ENCODE measurements at places on chromosomes 12 and 14.

DNA sequence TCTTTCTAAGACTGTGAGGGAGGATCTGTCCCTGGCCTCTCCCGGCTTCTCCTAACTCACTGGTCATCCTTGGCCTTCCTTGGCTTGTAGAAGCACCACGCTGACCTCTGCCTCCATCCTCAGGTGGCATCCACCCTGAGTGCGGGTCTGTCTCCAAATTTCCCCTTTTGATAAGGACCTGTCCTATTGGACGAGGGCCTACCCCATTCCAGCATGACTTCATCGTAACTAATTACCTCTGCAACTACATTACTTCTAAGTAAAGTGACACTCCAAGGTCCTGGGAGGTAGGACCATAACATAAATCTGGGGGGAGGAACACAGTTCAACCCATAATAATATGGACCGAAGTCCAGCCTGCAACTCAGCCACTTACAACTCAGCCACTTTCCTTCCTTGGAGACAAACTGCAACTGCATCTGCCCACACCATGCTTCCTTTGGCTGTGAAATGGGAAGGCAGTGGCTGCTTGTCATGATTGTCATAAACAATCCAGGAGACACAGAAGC, 229.6 kb upstream of the DIO3 start:
- DNase-seq, result no peak

DNA sequence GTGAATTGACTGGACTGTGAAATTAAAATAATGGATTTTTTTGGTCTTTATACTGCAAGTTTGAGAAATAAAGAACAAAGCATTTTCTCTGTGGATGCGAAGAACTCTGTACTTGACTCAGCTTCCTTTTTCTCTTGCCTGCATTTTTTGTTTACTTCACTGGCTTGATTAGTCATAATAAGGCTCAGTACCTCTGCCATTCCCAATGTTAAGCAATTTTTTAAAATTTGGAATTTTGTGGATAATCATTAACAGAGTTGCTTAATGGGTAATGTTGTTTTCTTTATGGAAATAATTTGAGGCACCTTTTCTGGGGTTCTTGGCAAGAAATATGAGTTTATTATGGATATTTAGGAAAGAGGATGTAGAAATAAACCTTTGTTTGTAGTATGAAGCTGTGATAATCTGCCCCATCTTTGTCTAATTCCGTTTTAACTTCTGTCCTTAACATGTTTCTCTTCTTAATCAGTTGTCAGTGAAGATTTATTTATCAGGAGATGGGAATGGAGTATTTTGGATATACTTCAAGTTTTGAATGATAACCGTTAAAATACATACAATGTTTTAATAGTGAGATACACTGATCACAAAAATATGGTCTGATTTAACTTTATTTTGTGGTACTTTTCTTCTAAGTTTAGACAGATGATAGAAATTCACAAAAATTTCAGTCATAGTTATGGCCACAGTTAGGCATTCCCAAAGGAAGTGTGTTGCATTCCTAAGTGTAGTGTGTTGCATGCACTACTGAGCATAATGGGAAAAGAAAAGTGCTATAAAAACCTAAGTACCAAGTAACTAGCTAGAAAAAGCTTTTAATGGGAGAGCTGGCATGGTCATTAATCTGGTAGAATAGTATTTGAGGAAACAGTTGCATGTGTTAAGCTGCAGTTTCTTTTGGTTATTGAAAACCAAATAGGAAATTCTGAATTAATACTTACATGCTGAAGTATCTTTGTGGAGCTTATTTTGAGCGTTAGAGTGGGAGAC, 27.7 kb downstream of the WNK1 start:
- no peak for DNase-seq

GRCh38 chr14:95998656-95999055, 40.5 kb upstream of the C14orf132 start:
- no peak for DNase-seq

DNA sequence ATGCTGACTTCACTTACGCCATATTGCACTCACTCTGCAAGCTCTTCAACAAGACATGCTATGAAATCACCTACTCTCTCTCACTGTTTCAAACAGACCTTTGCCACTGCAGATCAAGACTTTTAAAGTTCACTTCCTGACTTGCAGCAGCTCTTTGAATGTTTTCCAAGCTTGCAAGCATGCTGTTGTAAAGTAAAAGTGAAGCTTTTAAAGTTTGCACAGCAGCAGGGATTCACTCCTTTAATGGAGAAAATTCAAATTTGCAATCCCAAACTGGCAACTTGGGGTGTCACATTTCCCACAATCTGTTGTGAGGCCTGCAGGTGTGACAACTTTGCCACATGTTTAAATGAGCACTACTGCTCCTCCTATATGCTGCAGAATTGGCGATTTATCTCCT, 270.9 kb downstream of the ALX1 start:
- no peak for DNase-seq

DNA sequence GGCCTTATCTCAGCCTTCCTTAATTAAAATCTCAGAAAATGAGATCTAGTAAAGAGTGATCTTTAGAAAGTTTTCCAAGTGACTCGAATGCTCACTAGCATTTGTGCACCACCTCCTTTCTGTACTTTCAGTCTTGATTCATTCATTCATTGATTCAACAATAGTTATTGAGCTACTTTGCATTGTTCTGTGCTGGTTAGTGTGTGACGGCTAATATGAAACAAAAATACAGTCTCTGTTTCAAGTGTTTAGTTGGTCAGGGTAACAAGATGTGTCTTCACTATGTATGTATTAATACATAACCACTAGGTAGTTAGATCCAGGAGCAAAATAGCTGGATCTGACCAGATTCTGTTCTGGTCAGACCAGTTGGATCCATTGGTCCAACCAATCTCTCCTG, 100.9 kb downstream of the FAR2 start:
- DNase-seq, result no peak

GRCh38 chr14:61698206-61698980, 3.1 kb downstream of the HIF1A start:
- DNase-seq, result no peak

GRCh38 chr12:19388131-19388549, 51.2 kb upstream of the AEBP2 start:
- DNase-seq, result no peak

GRCh38 chr14:47526591-47527244, 148.7 kb downstream of the MDGA2 start:
- no peak for DNase-seq

- no peak for DNase-seq
Observed at GRCh38 chr12:2212537-2212936, 159.8 kb downstream of the CACNA1C start.

DNA sequence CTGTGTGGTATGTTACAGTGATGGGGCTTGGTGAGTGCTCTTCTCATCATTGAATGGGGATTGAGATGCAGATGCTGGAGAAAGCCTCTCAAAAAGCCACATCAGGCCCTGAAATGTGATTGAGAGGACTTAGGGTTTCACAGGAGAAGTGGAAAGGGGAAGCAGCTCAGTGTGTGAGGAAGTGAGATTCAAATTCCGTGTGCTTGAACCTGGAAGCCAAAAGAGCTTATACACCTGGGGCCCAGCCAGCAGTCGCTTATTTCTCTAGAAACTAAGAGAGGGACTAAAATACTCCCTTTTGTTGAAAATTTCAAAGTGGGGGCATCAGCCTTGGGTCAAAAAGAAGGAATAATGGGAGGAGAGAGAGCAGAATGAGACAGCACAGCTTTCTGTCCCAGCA, 39.1 kb upstream of the GZMB start:
- no peak for DNase-seq

DNA sequence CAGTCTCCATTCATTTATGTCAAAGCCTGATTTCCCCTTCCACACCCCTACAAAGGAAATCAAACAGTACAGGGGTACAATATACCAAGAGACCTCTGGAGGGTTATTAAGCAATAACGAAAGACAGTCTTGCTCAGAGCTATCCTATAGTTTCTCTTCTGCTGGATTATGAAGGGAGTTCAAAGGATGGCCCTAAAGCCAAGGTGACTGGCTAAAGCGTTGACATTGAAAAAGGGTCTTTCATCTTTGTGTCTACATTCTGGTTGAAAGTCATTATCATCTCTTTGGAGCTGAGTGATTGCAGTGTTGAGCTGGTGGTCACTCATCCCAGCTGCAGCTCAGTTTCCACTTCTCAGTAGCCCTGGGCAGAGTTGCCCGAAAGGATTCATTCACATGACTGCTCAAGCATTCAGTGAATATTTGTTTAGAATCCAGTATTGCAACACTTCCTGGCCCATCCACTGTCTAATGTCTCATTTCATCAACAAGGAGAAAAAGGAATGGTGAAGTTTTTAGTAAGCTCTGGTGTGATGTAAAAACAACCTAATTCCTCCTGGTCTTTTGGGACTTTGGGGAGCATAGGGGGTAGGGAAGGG, 19.2 kb upstream of the TBX5 start:
- no peak for DNase-seq

DNA sequence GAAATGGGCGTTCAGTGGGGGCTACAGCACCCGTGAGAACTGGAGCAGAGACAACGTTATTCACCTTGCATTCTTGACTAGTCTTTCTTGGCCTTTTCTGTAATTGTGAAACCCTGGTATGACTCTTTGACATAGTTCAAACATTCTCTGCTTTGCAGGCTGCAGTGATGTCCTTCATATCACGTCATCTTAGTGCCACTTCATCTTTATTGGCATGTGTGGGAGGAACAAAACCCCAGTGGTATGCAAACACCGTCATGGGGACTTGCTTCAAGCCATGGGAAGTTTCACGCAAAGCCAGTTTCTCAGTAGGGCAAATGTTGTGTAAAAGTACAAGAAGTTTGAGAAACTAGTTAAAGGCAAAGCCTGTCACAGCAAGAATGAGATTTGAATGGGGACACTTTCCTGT, 20.2 kb upstream of the DUSP16 start:
- peak; percentile 81 for DNase-seq

Data from activated naive CD4-positive, alpha-beta T cell treated with anti-CD3 and anti-CD28 coated beads for 36 hours (primary cell).